ENCODE measurements at places on chromosomes 5 and 9. TPM values are rescaled to one million over a fixed set of nuclear protein-coding genes. Genes with fewer than 3 reads are reported as not detected.

The FTMT gene
- total RNA-seq = not detected

The BTNL8 gene
- total RNA-seq = not detected

The NRG2 gene
- 0.64 TPM for total RNA-seq

The LURAP1L gene
- 22.4 TPM for total RNA-seq

The NR4A3 gene
- total RNA-seq = not detected

The GGTA1 gene
- total RNA-seq = not detected

The SPATA31D3 gene
- not detected for total RNA-seq

All from tracheal epithelial cell (primary cell).